ENCODE measurements at places on chromosomes 5 and 9. TPM values are rescaled to one million over a fixed set of nuclear protein-coding genes. Genes with fewer than 3 reads are reported as not detected.

- DNase-seq: no peak
These were observed 34.0 kb downstream of the NKD2 start for GRCh38 chr5:1042626-1043025.

Gene PCDHA8
- not detected for total RNA-seq

Gene C9orf40
- total RNA-seq: 1.9 TPM

- DNase-seq: no peak
These were observed 119.2 kb downstream of the MSX2 start for GRCh38 chr5:174843263-174844250.

GRCh38 chr9:16591092-16591491 is 279.4 kb downstream of the BNC2 start:
- no peak for DNase-seq

DNA sequence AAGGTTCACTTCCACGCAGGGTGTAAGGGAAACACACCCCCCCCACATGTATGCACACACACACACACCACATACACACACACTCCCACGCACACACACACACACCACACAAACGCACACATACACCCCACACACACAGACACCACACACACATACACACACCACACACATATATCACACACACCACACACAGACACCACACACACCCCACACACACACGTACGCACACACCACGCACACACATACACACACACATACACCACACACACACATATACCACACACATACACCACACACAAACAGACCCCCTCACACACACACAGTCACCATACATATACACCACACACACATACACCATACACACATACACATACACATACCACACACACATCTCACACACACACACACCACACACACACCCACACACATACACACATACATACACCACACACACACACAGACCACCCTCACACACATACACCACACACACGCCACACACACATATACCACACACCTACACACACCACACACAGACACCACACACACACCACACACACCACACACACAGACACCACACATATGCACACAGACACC is 44.3 kb upstream of the NEURL1B start:
- peak; percentile 19 for DNase-seq

All from cardiac septum (tissue), 1 donor.